ENCODE measurements at places on chromosomes 4 and X.

DNA sequence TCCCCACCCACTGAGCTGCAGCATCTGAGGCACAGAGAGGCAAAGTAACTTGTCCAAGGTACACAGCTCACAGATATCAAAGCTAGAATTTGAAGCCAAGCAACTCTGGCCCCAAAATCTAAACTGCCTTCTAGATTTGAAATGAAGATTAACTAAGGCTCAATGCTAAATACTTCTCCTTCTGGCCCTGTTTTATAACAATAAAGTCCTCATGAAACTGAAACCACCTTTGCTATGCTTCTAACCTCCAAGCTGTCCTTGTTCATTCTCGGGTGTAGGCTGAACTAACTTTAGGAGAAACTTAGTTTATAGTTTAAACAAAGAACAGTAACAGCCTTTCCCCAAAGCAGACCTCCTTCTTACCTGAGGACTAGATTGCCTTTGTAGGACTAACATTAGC lies 93.6 kb downstream of the DCTD start:
- no peak for DNase-seq

DNA sequence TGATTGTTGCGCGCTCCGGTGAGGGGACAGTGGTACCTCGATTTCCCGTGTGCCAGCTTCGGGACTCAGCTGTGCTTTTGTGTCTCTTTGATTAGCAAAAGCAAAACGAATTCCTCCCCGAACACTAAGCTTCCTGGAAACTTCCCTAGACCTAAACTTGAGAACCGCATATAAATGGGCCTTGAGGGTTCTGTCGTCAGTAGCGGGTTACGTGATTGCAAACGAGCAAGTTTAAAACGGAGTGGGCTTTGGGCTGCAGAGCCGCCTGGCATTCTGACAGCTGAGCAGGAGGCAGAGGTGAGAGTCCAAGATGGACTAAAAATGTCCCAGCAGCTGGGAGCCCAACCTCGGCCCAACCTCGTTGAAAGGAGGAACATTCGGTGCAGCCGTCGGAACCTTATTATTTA lies 1.2 kb upstream of the TAPT1 start:
- DNase-seq: peak; percentile 51

GRCh38 chr4:10809905-10810304 lies 125.3 kb upstream of the CLNK start:
- DNase-seq: no peak

GRCh38 chr4:36290641-36291040 lies 9.2 kb downstream of the DTHD1 start:
- no peak for DNase-seq

GRCh38 chrX:132146456-132146855 lies 18.6 kb upstream of the FRMD7 start:
- no peak for DNase-seq

DNA sequence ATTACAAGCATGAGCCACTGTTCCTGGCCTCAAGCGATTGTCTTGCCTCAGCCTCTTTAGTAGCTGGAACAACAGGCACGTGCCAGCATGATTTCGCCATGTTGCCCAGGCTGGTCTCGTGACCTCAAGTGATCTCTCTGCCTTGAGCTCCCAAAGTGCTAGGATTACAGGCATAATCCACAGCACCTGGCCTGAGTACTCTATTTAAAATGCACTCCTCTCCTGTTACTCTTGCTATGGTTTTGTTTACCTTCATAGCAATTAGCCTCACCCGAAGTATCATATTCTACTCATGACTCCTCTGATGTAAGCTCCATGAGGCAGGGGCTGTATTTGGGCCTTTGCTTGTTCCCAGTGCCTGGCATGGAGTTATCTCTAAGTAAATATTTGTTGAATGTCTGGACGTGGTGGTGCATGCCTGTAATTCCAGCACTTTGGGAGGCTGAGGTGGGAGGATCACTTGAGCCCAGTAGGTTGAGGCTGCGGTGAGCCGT lies 92.5 kb upstream of the SLC34A2 start:
- no peak for DNase-seq

DNA sequence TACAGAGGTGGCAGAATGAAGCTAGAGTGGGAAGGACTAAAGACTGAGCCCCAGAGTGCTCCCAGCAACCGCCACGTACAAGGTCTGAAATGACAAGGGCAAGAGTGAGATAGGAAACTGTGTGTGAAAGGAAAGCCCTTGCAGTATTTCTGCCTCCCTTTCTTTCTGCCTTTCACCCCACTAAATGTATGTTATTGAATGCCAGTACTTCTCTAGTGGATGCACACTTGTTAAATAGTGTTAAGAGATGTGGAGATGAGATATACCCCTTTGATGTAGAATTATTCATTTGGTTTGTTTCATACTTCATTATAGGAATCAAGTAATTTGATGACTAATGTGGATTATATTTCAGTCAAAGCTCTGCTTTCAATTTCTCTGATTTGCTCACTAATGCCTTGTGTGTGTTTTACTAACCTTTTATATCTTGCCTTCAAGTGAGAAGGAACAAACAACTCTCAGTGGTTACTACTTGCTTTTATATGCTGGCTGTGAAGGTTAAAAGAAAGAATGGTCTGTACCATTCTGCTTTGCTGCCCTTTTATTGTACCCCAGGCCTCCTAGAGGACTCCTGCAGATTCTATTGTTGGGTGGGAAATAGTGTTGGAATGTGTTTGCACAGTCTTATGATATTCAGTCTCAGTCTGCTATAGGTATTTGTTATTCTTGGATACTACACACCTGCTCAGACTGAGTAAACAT lies 8.0 kb upstream of the ANXA3 start:
- no peak for DNase-seq

GRCh38 chrX:16033331-16033730 lies 90.0 kb upstream of the GRPR start:
- peak; percentile 31 for DNase-seq
